ENCODE measurements at places on chromosomes 12 and 14.
A peak's percentile ranks its signal among the peaks of the same experiment; 100 is the strongest.

DNA sequence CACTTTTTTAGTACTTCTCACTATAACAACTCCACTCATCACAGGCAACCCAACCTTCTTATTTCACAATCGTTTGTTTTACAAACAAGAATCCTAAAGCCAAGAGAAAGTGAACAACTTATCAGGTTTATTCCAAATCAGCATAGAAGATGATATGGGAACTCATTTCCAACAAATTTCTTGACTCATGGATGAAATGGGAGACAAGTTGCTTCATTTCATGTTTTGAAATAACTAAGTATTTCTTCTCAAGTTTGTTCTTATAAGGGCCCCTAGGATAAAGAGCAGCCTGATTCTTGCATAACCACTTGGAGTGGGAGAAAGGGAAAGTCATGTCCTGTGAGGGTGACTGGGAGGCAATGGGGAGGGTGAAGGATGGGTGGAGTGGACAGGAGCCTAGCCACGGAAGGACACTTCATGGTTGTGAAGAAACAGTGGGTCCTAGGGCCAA, 168.3 kb downstream of the DUSP6 start:
- no peak for DNase-seq

GRCh38 chr14:68362846-68363245, 430.0 kb downstream of the ZFP36L1 start:
- no peak for DNase-seq

DNA sequence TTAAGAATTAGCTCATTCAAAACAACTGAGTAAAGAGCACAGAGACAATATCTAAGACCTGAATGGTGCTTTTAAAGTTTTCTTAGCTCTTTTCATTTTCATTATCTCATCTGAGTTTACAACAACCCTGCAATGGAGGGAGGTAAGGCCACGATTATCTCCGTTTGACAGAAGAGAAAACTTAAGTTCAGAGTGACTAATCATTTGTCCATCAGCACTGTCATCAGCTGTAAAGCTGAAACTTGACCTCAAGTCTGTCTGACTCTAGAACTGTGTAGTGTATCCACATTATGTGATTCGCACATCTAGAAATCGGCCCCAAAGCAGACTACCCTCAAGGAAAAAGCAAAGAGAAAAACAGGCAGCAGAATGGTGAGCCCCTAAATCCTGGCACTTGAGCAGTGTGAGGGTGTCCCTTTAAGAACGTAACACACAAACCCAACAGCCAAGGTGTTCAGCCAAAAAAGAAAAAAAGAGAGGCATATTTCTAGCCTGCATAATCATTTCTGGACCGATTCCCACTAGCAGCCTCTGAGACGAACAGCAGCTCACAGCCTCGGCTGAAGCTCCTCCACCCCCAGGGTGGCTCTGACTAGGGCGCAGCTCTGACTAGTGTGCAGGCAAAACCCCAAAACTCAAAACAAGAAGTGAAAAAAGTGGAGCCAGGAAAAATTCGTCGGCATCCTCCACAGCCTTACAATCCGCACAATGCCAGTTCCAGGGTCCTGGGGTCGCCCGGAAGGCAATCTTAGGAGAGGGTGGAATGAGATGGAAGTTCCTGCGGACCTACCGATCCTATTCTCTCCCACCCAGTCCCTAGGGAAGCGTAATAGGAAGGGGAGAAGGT, 1.6 kb downstream of the STXBP6 start:
- no peak for DNase-seq

GRCh38 chr14:48970943-48971342, 615.2 kb downstream of the RPS29 start:
- no peak for DNase-seq

DNA sequence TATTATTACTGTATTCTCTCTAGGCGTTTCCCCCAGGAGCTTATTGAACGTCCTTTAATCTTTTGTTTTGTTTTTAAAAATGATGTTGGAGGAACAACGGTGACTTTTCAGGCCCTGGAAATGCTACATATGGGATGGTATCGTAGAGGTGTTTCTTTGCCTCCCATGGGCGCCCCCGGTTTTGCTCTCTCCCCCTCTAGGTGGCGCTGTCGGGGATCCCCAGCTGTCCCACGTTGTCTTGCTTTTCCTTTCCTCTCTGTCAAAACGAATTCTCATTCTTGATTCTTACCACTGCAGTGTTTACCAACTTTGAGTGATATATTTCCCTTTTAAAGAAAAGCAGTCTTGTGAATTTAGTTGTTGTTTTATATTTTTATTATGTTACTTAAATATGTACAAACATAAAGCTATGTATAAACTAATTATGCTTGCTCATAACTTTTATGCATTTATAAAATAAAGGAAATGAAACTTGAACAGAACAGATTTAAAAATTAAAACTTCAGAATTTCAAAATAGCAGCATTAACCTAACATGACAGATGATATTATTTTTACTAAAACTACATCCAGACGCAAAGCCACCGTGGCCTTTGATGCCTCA, 171.9 kb downstream of the RGS6 start:
- peak; percentile 14 for DNase-seq

DNA sequence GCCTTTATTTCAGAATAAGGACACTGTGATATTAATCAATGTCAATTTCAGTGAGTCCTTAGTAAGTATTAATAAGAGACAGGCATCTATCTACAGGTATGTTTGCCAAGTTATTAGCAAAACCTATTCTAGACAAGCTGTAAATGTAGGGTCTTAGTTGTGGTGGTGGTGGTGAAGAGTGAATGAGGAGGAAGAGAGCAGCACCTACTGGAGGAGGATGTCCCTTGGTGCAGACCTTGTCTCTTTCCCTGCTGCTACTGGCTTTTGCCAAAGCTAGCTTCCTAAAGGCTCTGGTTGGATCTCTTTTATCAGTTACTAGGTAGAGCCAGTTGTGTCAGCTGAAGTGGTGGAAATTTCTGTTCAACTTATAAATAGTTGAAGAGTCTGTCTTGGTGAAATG, 304.8 kb upstream of the ATP2B1 start:
- no peak for DNase-seq

DNA sequence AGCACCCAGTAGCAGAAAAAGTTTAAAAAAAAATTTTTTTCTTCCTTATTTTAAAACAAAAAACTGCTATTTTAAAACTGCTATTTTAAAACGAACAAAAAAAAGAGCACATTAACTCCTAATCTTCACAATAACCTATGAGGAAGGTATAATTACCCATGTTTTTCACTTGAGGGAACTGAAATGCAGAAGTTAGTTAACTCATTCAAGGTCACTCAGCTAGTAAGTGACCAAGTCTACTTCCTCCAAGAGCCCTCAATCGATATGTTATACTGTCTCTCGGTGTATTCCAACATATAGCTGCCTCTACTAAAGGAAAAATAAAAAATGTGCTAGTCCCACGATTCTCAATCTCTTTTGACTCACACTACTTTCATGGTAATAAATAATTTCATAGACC, 7.8 kb downstream of the RPAP3 start:
- DNase-seq: no peak

GRCh38 chr12:92942905-92943304, 13.8 kb upstream of the EEA1 start:
- DNase-seq: no peak

DNA sequence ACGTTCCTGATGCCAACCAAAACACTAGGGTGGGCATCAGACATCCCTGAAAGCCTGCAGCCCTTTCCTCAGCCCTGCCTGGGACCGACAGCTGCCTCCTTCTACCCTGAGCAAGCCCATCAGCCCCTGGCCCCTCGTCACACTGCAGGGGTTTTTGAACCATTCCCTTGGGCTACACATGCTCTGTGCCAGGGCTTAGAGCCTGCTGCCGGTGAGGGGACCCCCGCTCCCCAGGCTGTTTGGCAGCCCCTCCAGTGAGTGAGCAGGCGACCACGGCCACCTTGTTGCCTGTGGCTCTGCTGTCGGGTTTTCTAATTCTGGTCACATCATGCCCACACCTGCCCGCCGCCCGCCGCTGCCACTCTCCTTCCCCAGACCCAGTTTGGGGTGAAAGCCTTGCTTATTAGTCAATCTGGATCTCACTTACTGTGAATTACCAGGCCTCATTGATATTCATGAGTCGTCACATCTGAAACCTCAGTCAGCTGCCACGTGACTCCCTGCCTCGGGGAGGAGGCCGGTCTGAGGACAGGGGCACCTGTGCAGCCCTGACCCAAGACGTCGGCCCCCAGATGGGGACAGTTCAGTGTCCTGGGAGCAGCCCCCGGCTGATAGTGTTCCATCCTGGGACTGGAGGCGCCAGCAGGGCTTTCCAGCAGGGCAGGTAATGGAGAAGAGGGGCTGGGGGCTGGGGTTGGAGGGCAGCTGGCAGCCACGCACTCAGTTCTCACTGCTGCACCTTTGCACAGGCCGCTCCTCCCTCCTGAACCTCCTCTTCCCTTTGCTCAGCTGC, 163.0 kb downstream of the RBM19 start:
- no peak for DNase-seq

DNA sequence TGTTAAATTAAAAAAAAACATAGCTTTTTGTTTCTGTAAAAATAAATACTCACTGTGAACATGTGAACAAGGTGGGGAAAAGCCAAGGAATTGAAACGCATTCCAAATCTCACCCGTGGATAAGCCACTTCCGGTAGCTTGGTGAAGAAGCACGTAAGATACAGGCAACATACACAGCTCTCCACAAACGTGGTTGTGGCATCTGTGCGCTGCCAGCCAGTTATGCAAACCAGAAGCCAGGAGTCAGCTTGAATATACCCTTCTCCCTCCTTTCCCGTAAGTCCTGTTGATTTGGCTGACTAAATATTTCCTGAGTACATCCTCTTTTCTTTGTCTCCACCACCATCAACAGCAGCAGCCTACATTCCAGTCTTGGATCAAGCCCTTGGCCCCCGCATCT, 486.2 kb downstream of the VRK1 start:
- peak; percentile 2 for DNase-seq

GRCh38 chr12:28235985-28236384, 45.7 kb downstream of the CCDC91 start:
- no peak for DNase-seq

DNA sequence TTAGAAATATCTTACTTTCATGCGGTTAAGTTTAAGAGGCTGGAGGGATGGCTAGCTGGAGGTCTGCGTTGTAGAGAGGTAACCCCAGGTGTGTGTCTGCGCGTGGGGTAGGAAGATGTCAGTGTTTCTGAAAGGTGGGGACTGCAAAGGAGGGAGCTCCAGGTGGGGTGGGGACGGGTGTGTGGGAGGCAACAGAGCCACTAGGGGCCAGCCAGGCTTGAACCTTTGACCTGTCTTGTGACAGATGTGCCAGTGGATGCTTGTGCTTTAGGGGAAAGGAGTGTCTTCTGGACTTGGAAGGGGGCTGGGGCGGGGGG, 841 bp downstream of the GLI1 start:
- no peak for DNase-seq

GRCh38 chr12:6700646-6701051, at the start of gene PIANP:
PIANP (minus strand) TSS chr12:6700815; CDS start chr12:6698061, 2,754 bp downstream.
- DNase-seq: peak; percentile 20

DNA sequence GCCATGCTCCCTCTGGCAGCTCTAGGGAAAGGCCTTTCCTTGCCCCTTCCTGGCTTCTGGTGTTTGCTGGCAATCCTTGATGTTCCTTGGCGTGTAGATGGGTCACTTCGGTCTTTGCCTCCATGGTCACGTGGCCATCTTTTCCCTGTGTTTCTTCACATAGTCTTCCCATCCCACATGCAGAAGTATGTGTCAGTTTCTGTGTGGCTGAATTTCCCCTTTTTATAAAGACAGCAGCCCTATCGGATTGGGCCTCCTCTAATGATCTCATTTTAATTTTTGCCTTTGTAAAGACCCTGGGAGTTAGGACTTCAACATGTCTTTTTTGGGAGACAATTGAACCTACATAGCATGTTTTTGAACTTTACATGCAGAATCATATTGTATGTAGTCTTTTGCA, 107.2 kb upstream of the FGD4 start:
- DNase-seq: no peak

GRCh38 chr14:100386121-100386520, 63.0 kb downstream of the SLC25A47 start:
- no peak for DNase-seq

DNA sequence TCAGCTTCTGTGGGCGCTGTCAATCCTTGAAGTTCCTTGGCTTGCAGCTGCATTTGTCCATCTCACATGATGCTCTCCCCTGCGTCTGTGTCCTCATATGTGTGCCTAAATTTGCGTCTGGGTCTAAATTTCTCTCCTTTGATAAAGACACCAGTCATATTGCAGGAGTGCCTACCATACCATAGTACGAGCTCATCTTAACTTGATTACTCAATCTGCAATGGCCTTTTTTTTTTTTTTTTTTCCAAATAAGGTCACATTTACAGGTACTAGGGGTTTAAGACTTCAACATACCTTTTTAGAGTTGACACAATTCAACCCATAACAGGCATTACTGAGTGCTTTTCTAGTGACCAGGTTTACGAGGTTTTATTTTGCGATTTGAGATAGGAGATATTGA, 233.3 kb upstream of the TBX3 start:
- DNase-seq: no peak

GRCh38 chr14:101169267-101169666, 265.7 kb upstream of the RTL1 start:
- DNase-seq: no peak

DNA sequence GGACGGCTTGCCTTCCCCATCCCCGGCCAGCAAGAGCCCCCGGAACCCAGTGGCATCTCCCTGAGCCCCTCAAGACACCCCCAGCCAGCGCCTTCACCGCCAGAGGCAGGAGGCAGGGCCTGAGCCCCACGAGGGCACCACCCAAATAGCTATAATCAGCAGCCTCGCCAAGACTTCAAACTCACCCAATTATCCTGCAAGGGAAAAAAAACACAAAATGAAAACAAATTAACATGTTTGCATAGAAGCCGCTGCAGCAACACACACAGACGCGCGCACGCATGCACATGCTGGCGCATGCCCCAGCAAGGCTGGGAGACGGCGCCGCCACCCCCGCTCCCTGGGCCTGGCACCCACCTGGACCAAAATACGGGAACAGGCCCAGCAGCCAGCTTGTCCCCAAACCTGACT, 15.8 kb downstream of the FAM222A start:
- DNase-seq: no peak
